ENCODE measurements at places on chromosomes 16 and 17.
A peak's percentile ranks its signal among the peaks of the same experiment; 100 is the strongest.

DNA sequence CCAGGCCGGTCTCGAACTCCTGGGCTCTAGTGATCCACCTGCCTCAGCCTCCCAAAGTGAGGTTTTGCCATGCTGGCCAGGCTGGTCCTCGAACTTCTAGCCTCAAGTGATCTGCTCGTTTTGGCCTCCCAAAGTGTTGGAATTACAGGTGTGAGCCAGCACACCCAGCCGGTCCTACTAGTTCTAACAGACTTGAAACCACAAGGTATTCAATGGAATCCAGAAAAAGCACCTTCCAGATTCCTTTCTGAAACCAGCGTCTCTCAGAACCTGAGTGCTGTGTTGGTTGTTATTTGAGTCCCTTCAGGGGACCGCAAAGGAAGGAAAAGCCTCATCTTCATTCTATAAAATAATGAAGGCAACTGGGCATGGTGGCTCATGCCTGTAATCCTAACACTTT, 4.1 kb downstream of the KRABD2 start:
- DNase-seq: no peak

- no peak for DNase-seq
Observed at GRCh38 chr17:13561606-13562270, 40.0 kb downstream of the HS3ST3A1 start.

- peak; percentile 46 for DNase-seq
Observed at GRCh38 chr17:81553616-81554181, 1.5 kb upstream of the FAAP100 start.

GRCh38 chr16:82796047-82796446, 169.3 kb downstream of the CDH13 start:
- no peak for DNase-seq

DNA sequence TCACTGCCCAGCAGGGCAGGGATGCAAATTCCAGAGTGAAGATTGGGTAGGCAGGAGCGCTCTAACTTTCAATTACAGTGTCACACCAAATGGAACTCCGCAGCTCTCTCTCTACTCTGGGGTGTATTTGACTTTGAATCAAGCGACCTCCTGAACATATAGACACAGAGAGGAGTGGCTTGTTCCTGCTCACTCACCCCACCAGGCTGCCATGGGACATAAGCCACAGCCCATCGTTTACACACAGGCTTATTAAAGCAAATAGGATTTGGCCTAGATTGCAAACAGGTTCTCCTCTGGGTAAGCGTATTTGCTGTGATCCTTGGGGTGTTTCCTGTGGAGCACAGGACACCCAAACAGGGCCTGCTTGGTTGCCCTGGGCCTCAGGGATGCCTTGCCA, 281.6 kb upstream of the CCL2 start:
- no peak for DNase-seq

- no peak for DNase-seq
Observed at GRCh38 chr16:73006026-73006425, 41.9 kb downstream of the ZFHX3 start.

- no peak for DNase-seq
Observed at GRCh38 chr17:65409381-65409780, 152.1 kb downstream of the AXIN2 start.
